ENCODE measurements at places on chromosomes 7 and 10.

- DNase-seq = no peak
Measured at GRCh38 chr10:106815427-106816043, 349.0 kb downstream of the SORCS1 start.

DNA sequence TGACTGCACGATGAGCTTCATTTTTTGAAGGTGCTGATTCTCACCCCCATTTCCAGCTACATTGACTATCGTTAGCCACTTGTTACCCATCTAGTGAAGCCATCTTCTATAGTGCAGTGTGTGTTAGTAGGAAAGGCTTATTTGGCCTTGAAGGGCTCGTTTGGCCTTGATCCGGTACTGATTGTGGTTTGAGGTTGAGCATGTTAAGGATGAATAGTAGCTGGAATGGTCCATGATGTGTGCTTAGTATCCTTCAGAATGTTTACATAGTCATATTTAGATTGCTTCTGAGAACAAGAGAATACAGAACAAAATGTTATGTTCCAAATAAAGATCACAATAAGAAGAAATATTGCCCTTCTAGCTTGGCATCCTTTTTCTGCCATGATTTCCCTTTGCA lies 591.5 kb downstream of the AUTS2 start:
- DNase-seq = peak; percentile 77

GRCh38 chr7:95427914-95428516 lies 6.8 kb downstream of the PON2 start:
- no peak for DNase-seq

DNA sequence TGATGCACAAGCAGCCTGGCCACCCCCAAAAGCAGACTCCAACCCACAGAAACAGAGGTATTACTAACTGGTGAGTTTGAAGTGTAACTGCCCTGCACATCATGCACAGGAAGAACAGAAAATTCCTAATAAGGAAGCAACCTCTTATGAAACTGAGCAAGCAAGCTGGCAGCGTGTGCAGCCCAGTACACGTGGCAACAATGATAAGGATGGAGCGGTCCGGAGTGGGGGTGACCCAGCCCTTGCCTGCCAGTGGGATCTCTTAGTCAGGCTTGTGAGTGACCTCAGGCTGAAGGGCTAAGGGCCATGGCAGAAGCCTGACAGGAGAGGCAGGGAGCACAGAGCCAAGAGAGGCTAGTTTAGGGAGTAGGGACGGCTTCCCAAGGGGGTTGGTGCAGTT lies 22.1 kb upstream of the AOAH start:
- DNase-seq = no peak

DNA sequence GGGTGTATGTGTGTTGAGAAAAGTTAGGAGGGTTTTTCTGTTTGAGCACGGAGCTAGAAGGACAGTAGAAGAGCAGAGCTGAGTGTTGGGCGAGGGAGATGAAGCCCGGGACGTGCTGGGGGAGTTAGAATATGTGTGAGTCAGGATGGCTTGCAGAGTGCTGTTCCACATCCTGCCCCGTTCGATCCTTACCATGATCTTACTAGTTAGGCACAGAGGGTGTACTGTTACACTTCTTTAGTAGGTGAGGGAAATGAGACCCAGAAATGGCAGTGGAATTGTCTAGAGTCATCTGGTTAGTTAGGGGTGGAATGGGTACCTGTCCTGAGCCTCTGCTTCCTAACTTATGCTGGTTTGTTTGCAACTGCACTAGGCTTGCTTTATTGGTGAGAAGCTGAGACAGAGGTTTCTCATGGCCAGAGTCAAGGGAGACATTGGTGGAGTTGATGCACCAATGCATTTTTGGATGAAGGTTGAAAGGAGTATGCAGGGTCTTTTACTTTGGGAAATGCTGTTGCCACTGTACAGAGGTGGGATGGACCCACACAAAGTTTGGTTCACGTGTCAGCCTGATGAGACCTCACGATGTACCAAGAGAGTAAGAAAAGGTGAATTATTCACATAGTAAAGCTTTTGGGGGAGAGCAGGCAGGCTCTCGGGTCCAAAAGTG lies 42.4 kb downstream of the CCNY start:
- DNase-seq = no peak

DNA sequence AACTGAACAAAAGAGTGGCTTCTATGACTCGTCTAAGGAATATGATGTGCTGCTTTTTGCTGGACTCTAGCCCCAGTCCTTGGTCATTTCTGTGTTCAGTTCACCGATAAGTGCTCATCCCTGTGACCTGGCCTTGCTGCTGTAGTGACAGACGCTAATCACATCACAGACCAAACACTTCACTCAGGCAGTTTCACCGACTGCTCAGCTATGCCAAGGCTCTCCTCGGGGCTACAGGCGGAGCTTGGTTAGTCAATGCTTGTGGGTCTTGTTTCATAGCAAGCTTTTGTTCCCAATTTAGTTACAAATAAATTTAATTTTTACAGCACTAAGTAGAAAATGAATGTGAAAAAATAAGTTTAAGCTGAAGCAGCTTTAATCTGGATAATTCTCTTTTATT lies 190.8 kb upstream of the PRKCQ start:
- DNase-seq = no peak

DNA sequence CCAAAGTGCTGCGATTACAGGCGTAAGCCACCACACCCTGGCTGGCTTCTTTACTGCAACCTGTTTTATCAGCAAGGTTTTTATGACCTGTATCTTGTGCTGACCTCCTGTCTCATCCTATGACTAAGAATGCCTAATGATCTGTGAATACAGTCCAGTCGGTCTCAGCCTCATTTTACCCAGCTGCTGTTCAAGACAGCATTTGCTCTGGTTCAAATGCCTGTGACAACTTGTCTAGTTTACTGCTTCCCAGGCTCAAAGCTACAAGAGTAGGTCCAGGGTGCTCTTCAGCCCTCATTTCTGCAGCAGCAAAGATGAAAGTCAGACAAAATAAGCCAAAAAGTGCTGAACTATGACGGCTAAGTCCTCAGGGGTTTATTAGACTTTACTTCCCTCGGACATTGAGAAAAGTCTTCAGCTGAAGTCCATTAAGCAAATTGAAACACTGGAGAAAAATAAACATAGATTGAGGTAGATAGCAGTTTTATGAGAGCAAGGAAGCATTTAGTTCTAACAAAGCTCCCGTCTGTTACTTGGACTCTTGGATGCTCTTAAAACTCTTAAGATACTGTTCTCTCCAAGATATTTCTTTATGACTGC lies 12.5 kb upstream of the LYZL1 start:
- DNase-seq = peak; percentile 62

DNA sequence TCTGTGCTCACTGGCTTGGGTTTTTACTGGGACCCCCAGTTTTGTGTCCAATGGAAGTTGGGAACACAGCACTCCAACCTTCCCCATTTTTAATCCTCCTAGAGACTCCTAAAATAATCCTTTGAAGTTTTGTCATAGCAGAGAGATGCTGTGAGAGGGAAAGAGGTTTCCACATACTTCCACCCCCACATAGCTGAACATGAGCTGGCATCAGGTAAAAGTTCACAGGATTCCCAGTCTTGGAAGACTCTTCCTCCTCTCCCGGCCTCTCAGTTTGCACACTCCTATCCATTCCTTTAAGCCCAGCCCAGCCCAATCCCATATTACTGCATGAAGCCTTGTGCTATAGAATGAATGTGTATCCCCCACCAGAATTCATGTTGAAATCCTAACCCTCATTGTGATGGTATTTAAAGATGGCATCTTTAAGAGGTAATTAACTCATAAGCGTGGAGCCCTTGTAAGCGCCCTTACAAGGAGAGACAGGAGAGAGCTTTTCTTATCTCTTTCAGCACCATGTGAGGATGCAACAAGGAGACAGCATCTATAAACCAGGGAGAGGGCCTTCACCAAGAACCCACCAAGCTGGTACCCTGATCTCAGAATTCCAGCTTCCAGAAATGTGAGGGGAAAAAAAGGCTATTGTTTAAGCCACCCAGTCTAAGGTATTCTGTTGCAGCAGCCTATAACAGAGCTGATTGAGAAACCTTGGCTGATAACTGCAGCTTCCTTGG lies 22.4 kb downstream of the GRM8 start:
- no peak for DNase-seq

Data from DMS79 treated with DMSO at 0.1 percent for 48 hours (cell line).